Right lobe of liver (tissue), 6 donors: ENCODE measurements at places on chromosomes 5 and 9. TPM values are rescaled to one million over a fixed set of nuclear protein-coding genes. Genes with fewer than 3 reads are reported as not detected.
A peak's percentile ranks its signal among the peaks of the same experiment; 100 is the strongest.

GRCh38 chr9:70911791-70912190 is 209.6 kb downstream of the TRPM3 start:
- DNase-seq: no peak

- DNase-seq: no peak
Measured at GRCh38 chr9:3271581-3271980, 254.2 kb downstream of the RFX3 start.

DNA sequence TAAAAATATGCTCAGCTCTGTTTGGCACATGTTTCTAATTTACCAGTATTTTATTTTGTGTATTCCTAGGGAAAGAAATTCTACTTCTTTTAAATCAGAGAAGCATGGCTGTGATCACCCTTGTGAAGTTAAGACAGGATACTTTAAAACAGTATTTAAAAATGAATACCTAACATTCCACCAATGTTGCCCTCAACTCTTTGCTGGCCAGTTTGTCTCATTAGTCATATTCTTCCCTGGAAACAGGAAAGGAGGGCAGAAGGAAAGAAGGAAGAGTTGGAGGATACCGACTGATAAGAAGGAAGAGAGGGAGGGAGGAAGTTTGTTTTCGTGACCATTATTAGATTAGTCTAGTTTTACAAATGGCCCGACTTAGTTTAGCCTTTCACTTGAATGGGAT is 137.4 kb downstream of the PLK2 start:
- DNase-seq: no peak

DNA sequence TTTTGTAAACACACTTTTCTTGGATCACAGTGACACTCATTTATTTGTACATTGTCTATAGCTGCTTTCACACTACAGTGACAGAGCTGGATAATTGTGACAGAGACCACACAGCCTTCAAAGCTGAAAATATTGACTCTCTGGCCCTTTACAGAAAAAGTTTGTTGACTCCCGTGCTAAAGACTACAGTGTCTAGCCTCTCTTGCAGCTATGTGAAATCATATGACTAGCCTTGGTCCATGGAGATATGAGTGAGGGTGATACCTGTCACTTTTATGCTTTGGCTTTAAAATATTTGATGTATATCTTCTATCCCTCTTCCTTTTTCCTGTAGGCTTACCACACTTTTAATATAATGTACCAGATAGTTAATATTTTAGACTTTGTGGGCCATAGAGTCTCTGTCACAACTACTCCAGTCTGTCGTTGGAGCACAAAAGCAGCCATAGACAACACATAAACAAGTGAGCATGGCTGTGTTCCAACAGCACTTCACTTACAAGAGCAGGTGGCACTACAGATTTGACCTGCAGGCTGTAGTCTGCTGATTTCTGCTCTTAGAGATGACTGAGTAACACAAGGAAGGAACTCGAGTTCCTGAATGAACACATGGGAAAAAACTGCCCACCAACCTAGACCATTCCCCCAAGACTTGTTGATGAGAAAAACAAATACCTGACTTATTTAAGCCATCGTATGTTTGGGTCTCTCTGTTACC is 73.5 kb upstream of the ANKRD55 start:
- DNase-seq: no peak

DNA sequence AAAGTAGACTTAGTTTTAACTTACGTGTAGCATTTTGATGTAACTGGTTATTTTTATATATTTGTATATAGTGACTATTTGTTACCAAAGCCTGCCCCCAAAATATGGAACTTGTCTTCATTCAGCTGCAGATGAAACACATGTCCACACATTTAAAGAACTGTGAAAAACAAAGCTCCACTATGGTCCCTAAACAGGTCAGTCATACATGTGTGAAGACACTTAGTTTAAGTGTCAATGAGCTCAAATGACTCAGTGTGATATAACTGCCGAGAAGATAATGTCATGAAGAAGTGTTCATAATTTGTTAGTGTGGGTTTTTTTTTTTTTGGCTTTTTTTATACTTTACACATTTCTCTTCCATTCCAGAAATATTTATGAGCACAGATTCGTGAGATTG is 28.2 kb downstream of the HAVCR1 start:
- DNase-seq: no peak

GRCh38 chr9:20989923-20990341 is 41.5 kb downstream of the HACD4 start:
- DNase-seq: peak; percentile 51

DNA sequence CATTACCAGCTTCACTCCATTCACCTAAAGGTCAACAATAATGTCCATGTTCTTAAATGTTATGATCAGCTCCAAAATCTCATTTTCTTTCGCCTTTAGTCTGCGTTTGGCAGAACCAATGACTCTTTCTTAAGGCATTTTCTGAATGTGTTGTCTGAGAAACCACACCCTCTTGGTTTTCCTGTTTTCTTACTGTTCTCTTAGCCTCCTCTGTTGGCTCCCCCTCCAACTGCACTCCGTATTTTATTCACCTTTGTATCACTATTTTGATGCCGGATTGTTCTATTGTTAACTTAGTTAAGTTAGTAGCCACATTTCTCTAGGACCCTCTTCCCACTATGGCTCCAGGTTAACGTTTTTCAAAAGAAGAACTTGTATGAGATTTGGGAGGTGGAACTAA is 185.6 kb downstream of the DMAC1 start:
- no peak for DNase-seq

The C9orf153 gene
- total RNA-seq: not detected

The ACOT12 gene
- 67.5 TPM for total RNA-seq

The PNPLA7 gene
- total RNA-seq: 6.2 TPM

The NUTM2G gene
- not detected for total RNA-seq

The ADGRD2 gene
- total RNA-seq: not detected

The C1QTNF2 gene
- total RNA-seq: 0.30 TPM
